ENCODE measurements at places on chromosomes 1 and 21.
A peak's percentile ranks its signal among the peaks of the same experiment; 100 is the strongest.

DNA sequence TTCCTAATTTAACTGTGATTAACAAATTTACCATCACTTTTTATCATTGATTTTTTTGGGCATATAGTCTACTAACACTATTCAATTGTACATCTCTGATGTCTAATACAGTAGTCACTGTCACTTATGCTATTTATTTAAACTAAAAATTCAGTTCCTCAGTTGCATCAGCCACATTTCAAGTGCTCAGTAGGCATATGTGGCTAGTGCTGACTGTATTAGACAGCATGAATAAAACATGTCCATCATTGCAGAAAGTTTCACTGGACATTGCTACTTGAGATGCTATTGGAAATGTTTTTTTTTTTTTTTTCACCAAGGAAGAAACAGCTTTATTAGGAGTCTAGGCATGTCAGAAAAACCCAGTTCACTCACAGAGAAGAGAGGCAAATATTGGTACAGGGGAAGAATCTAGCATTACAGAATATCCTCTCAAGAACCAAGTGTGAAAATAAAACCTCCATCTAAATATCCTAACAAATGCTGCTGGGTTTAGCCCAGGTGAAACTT, 108.1 kb upstream of the GNG4 start:
- DNase-seq: no peak

DNA sequence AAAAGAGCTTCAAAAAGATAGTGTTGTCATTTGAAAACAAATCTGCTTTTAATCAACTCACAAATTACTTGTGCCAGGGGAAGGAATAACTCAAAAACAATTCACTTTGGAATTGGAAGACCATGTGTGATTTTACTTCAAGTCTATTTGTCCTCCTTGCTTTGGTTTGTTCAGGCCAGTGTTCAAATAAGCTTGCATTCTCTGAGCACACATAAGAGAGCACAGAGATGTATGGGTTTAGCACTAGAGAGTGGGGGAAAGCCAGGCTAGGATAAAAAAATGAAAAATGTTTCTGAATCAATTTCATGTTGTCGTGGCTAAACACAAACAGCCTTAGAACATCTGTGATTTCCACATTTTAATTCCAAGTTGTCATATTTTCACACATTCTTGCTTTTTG, 325.7 kb upstream of the LYPLAL1 start:
- no peak for DNase-seq

GRCh38 chr21:20373031-20373430, 625.2 kb upstream of the NCAM2 start:
- DNase-seq: no peak

DNA sequence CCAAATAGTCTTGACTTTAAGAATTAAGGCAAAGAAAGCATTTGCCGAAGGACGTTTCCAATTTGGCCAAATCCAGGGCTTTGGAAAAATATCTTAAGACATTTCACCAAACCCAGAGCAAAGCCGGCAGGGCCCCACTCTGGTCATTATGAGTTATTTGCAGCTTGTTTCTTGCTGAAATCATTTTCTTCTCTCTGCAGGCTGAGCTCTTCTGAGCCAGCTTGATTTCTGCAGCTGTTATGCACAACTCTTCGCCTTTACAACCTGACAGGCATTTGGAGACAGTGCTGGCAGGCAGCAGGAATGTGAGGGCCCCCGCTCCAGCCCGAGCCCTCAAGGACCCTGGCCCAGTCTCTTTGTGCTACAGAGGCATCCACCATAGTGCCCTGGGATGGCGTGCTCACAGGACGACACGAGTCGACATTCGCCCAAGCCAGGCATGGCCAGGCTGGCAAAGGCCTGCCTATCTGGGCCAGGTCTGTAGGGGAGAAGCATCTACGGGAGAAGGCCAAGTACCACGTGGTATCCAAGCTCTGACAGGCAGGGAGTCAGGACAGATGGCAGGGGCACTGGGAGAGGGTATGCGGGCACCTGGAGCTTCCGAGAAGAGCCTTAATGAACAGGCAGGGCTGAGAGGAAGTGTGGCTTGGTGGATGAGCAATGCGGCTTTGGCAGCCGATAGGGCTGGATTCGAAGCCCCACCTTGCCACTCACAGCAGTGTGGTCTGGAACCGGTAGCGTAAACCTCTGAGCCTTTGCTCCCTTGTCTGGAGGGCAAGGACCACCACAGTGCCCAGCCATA, 32.3 kb downstream of the SYF2 start:
- DNase-seq: no peak

- DNase-seq: no peak
Observed at GRCh38 chr1:183277821-183278738, 92.0 kb downstream of the LAMC2 start.

GRCh38 chr1:8663915-8664329, 153.5 kb downstream of the RERE start:
- DNase-seq: no peak

DNA sequence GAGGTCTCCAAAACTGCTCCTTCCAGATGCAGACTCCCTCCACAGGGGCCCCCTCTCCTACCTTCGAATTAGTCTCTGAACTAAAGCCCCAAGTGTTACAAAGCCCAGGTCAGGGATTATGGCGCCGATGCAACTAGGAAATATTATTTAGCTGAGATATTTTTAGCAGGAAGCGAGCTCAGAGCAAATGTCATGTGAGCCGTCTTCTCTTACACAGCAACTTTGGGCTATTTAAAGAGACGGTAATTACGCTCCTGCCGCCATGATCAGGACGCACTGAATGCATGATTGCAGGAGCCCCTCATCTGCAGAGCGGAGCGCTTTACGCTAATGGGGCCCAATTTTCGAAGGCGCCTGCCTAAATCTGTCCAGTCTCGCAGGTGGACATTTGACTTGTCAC, 55.3 kb upstream of the TARDBP start:
- no peak for DNase-seq

DNA sequence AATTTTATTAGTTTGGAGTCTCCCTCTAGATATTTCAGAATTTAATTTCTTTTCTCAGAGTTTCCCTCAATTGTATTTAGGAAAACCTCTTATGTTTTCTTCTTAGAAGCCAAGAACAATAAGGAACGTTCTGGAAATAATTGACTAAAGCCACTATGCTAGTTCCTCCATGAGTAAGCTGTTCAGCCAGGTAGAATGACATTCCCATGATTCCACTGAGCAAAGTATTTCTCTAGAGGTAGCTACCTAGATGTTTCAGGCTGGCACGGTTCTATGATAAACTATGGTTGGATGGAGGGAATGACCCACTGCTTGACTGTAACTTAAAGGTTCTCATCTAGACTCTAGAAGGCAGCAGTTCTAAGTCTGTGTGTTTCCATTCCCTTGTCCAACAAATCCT, 62.4 kb downstream of the CLDN17 start:
- no peak for DNase-seq

DNA sequence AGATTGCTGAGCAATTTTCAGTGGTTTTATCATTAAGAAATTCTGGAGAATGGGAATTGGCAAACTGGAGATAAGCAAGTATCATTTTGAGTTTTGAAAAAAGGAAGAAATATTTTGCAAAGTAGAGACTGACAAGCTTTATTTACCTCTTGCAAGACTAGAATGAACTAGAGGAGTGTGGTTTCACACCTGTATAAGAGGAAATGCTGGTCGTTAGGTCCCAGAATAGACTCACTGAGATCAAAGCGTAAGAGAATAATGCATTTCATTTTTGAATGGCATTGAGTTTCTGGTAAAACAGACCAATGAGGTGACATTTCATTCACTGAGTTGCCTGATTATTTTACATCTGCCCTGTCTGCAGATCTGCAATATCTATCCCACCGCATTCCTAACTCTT, 308.1 kb downstream of the ADGRL2 start:
- no peak for DNase-seq

- no peak for DNase-seq
Observed at GRCh38 chr1:86472152-86472551, 3.4 kb downstream of the CLCA1 start.

GRCh38 chr1:36510418-36510817, 27.7 kb upstream of the CSF3R start:
- no peak for DNase-seq

DNA sequence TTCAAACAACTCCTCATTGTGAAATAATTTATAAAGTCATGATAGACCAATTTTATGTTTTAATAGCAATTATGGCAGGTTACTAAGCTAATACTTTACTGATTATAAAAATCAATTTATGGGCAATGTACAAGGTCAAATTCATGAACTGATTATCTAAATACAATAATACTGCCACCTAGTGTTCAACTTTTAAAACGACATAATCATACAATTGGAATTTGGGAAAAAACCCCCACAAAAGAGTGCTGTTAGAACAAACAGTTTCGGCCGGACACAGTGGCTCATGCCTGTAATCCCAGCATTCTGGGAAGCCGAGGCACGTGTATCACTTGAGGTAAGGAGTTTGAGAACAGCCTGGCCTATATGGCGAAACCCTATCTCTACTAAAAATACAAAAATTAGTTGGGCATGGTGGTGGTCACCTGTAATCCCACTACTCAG, 14.0 kb downstream of the GTF2B start:
- peak; percentile 58 for DNase-seq

GRCh38 chr1:88698764-88699163, 14.7 kb downstream of the PKN2 start:
- no peak for DNase-seq

DNA sequence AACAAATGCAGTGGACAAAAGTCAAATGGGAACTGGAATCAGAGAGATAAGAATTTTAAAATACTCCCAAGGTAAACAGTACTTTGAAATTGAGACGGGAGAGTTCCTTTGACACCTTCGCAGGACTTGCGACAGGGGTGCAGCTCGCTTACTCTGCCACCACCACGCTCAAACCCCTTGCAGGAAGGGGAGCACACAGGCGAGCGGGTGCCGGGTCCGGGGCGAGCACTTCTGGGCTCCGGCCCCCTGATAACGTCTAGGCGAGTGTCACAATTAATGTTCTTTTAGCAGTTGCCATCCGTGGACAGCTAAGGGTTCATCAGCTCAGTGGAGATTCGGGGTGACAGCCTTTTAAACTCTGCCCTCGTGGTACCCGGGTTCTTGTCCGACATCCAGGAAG, 37.4 kb downstream of the CLDN17 start:
- DNase-seq: no peak

- no peak for DNase-seq
Observed at GRCh38 chr1:95582191-95582590, 348.2 kb downstream of the RWDD3 start.
